ENCODE measurements at places on chromosomes 11 and 22.

DNA sequence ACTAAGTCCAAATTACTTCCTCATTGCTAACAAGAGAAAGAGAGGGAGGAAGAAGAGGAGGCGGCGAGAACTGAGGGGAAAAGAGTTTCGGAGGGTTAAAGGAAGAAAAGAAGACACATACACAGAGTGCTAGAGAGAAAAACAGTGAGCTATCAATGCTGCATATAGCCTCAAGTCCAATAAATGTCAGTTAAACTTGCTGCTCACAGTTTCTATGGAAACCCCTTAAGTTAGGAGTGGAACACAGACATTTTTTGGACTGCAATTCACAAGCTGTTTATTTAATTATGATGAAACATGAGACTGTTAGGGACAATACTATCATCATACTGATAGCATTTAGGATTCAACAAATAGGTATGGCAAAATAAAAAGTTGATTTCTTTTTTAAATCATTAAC is 1320.4 kb downstream of the LRRC4C start:
- DNase-seq = no peak

- DNase-seq = no peak
These were observed 26.5 kb downstream of the PGA5 start for GRCh38 chr11:61267437-61267841.

DNA sequence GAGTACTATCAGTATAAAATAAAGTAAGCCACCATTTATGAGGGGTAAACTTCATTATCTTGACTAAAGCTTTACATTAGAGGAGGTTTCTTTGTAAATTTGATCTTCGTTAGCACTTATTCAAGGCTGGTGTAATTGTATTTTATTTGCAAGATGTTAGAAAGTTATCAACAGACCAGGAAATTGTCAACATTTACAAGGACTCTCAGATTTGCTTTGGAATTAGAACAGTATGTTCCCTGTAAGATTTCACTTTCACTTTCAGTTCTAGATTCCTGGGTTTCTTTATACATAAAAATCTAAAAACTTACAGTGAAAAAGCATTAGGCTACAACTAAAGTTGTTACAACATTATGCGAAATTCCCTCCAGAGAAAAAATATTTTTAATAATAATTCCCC is 4.6 kb upstream of the BIRC3 start:
- DNase-seq = no peak

DNA sequence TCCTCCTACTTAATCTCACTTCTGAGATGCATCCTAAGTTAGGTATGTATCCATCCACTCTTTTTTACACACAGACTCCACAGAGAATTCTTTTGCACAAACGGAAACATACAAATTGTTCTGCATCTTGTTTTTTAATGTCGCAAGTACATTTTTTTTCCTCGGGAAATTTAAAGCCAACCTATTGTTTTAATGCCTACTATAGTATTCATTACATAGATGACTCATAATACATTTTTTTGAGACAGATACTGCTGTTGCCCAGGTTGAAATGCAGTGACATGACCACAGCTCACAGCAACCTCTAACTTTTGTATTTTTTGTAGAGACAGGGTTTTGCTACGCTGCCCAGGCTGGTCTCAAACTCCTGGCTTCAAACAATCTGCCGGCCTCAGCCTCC is 90.8 kb upstream of the TMEM45B start:
- no peak for DNase-seq

DNA sequence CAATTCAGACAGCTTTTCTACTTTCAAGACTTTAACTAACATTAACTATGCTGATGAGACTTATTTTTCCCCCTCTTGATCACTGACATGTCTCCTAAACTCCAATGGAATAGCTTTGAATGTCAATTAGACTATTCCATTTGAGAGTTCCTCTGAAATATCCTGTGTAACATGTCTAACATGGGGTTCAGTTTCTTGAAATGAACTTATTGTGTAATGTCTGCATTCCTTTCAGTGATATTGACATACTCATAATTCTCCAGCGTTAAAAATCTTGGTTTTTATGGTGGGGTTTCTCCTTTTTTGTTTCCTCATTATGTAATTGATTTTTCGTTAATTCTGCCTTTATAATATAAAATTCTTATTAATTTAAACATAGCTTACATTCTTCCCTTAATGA is 37.7 kb upstream of the SPTBN2 start:
- no peak for DNase-seq

GRCh38 chr11:69461272-69461962 is 20.0 kb upstream of the LINC01488 start:
- DNase-seq = no peak

- no peak for DNase-seq
These were observed 147.3 kb downstream of the FEZ1 start for GRCh38 chr11:125348674-125349309.

- DNase-seq = no peak
These were observed 71.6 kb downstream of the LRP5 start for GRCh38 chr11:68383976-68384501.

- no peak for DNase-seq
These were observed 509.4 kb upstream of the RAG2 start for GRCh38 chr11:37107415-37107814.

GRCh38 chr11:13033760-13034533 is 24.8 kb downstream of the RASSF10 start:
- DNase-seq = no peak

DNA sequence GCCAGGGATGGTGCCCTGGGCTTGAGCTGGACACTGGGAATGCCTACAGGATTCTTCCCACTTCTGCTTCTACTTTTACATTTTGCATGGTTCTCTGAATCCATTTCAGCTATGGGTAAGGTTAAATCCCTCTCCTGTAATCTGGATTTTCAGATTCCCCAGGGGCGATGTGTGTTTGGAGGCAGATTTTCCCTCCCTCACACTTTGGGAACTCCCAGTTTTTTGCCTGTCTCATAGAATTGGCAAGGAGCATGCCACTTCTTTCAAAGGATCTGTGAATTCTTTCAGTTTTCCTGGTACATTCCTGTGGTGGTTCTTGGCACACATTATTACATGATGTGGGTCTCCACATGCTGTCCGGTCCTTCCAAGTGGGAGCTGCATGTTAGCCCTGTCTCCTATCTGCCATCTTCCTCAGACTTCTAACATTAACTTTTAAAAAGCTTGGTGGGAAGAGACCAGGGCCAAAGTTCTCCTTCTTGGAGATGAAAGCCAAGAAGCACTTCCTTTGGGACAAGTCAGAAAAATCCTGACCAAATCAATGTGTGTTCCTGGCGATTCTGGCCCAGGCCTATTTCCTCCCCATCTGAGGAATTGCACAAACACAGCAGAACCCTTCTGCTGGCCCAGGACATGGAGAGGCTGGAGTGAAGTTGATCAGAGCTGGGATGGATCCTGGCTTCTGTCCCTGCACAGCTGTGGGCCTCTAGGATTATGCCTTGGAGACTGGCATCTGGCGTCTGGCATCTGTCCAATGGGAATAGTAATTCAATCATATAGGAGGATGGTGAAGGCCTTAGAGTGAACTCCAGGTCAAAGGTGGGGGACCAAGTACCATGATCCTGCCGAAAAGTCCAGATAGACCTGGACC is 5.4 kb upstream of the APOL2 start:
- no peak for DNase-seq

- DNase-seq = no peak
These were observed 142.2 kb downstream of the HIPK3 start for GRCh38 chr11:33399421-33399820.

DNA sequence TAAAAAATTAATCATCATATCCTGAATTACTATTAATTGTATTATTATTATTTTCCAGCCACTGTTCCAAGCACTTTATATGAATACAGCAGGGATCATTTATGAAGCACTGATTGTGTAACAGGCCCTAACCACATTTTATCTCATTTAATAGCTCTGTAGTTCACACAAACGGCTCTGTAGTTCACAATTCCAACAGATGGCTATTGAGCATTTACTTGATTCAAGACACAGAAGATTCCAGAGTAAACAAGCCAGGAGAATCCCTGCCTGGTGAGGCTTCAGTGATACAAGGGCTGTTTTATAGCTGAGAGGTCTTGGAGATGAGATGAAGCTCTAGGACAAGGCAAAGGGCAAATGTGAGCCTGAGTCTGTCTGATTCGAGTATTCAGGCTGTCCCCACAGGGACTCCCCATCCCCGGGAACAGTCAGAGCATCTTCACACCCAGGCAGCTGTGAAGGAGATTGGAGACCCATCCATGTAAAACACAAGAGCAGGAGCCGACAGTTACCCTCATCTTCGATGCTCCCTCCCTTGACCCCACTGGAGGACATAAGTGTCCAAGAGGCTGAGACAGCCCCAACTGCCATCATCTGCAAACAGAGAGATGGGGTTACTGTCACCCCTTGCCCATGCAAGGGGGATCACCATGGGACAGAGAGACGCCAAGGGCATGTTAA is 222.5 kb downstream of the MN1 start:
- no peak for DNase-seq

- DNase-seq = no peak
These were observed 77.7 kb downstream of the ME3 start for GRCh38 chr11:86594746-86595145.

DNA sequence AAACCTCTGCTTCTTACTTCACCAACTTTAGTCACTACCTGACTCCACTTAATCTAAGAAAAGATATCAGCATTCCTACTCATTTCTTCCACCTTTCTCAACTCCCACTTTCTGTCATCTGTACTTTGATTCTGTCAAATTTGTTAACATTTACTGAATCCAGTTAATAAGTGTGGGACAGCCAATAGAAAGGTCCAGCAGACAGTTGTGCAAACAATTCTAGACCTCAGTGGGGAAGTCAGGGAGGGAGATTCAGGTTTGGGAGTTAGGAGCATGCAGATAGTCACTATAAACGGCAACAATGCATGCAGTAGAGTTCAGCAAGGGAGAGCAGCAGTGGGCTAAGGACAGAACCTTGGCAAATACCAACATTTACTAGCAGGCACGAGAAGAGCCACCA is 4.1 kb downstream of the FBXO3 start:
- no peak for DNase-seq

DNA sequence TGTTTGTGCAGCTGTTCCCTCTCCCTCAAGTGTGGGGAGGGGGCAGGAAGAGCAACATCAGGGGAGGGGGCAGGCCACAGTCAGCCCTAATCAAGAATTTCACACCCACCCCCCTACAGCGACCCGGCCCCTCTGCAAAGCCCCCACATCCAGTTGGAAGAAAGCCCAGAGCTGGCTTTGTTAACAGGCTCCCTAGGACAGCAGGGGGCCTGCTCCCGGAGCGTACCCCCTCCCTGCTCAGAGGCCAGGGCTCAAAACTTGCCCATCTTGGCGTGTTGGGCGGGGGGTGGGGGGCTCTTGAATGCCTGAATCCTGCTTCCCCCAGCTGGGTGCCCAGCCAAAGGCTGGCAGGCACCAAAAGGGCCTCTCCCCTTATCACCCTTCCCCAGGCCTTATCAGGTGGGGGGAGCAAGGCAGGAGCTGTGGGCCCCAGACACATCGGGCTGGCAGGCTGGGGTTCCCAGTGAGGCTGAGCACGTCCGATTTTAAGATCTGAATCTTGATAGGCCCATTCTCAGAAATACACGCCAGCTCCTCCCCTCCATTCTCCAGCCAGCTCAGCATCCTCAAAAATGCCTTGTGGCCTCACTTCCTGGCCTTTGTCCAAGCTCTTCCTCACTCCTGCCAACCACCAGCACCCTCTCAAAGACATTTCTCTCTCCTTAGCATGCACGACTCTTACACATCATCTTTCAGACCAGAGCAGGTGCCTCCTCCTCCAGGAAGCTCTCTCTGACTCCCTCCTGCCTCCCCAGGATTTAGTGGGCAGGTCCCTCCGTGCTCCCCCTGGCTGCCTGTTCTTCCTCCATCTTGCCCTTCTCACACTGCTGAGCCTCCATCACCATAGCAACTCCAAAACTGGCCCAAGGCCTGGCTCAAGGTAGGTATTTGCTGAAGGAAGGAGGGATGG is 384.8 kb downstream of the MN1 start:
- no peak for DNase-seq

- DNase-seq = no peak
These were observed 9.2 kb downstream of the RHOG start for GRCh38 chr11:3831378-3832239.

DNA sequence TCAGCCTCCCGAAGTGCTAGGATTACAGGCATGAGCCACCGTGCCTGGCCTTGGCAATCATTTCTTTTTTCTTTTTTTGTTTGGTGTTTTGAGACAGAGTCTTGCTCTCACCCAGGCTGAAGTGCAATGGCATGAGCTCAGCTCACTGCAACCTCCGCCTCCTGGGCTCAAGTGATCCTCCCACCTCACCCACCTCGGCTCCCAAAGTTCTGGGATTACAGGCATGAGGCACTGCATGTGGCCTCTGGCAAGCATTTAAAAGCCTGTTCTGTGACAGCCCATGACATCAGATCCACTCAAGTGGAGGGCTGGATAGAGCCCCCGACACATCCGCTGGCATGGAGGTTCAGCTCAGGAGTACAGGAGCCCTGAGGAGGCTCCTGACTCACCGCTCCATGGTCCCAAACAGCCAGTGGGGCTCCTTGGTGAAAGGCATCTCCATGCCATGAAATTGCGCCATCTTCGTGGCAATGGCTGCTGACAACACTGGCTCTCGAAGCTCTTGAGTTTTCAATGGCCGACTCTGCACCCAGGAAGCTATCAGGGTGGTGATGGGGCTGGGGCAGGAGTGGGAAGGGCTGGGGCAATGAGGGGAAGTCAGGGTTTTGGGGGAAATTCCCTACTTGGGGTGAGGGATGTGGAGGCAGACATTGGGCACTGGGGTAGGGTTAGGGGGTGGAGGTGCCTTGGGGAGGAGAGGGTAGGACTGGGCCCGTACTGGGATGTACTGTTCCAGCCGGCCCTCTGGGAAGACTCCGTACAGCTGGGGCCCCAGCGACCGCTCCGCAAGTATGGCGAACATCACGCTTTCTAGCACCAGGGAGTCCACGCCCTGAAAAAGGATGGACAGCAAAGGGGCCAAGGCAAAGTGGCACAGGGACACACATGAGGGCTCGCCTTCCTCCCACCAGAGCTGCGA is 1.4 kb downstream of the CHKB start:
- DNase-seq = no peak

GRCh38 chr11:99316776-99317520 is 296.2 kb downstream of the CNTN5 start:
- no peak for DNase-seq

- DNase-seq = no peak
These were observed 88.3 kb upstream of the MTMR2 start for GRCh38 chr11:96012086-96012824.

DNA sequence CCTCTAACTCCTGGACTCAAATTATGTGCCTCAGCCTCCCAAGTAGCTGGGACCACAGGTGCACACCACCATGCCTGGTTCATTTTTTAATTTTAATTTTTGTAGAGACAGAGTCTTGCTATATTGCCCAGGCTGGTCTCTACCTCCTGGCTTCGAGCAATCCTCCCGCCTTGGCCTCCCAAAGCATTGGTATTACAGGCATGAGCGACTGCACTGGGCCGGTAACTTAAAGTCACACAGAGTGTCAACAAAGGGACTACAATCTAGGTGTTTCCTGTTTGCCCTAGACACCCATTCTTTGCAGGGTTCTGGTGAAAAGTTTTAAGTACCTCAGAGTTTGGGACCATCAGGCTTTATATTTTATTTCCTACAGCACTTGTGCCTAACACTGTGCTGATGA is 8.4 kb downstream of the UVRAG start:
- DNase-seq = no peak

DNA sequence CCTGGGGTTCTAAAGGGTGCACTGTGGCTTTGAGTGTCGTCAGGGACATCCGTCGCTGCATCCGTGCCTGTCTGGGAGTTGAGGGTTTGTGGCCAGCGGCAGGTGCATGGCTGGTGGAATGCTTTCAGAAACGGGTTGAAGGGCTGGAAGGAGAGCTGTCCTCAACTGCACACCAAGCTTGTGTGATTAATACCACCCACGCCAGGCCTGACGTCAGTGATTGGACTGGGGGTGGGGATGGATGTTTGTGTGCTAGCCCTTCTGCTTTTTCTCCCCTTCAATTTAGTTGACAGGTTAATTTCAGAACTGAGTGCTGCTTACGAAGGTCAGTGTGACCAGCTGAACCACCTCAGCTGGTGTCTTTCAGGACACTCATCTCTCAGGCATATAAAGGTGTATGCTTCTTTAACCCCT is 3.2 kb upstream of the GAB2 start:
- no peak for DNase-seq
